Occipital lobe (tissue), 3 donors: ENCODE measurements at places on chromosomes 5 and 9. TPM values are rescaled to one million over a fixed set of nuclear protein-coding genes. Genes with fewer than 3 reads are reported as not detected.
A peak's percentile ranks its signal among the peaks of the same experiment; 100 is the strongest.

MVB12B gene
- 28.7 TPM for total RNA-seq

- no peak for DNase-seq
These were observed 19.0 kb downstream of the CMBL start for GRCh38 chr5:10288592-10289219.

GRCh38 chr9:101477736-101478135 is 42.2 kb upstream of the ALDOB start:
- DNase-seq = no peak

GRCh38 chr9:78296201-78296892 is 578 bp upstream of the PSAT1 start:
- peak; percentile 9 for DNase-seq

DNA sequence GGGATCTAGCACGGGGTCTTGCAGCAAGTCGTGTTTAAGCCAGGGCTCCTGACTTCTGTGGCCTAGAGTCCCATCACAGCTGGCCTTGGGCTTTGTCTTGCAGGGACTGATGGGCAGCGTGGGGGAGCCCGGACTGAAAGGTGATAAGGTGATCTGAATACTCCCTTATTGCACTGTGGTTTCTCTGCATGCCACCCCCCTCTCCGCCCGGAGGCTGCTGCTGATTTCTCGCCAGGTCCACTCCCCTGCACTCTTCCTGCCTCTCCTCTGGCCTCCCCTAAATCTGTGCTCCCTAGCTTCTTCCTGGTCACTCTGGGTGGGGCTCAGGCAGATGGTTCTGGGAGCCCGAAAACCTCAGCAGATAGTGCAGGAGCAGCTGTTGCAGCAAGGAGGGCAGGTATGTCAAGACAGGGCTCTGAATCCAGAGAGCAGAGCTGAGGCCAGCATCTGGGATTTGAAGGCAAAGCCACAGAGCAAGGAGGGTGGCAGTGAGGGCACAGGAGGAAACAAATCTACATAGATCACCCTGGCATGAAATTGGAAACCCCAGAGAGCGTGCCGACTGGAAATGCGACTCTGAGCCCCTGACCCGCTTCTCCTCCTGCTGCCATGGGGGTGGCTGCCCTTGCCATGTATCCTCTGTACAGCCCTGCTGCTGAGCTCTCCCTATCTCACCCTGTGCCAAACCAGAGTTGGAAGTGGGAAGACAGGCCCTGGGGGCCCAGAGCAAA is 76.5 kb downstream of the COL27A1 start:
- no peak for DNase-seq

DNA sequence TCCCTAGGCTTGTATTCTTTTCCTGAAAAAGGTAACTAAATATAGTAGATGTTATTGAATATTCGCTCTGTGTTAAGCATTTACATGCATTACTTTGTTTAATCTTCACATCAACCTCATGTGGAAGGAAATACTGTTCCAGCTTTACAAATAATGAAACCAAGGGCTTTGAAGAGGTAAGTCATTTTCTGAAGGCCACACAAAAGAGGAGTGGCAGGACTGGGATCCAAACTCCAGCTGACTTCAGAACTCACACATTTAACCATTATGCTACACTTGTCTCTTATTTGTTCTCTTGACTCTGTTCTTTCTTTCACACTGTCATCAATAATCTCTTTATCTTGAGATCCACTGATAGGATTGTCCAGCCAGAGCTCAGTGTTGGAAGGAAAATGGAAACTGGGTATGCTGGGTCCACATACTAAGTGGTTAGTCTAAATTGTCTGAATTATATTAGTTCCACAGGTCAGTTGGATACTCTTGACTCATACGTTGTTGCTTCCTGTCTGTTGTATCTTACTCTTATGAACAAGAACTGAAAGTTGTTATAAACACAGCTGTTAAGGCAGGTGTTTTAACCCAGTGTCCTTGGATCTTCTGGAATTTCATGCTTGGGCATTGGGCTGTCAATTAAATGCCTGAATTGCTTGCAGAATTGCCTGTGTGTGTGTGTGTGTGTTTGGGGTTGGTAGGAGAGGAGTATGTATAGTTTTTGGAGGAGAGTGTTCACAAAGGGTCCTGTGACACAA is 65.6 kb downstream of the TLE4 start:
- DNase-seq = no peak

PPP3R2 gene
- not detected for total RNA-seq

- no peak for DNase-seq
These were observed 205.2 kb downstream of the NR3C1 start for GRCh38 chr5:143198332-143198731.

ADAMTSL2 gene
- total RNA-seq = 3.3 TPM

GAS1 gene
- total RNA-seq = 33.5 TPM

RGS7BP gene
- total RNA-seq = 17.6 TPM

TMEFF1 gene
- 47.6 TPM for total RNA-seq

GRCh38 chr9:27880156-27880555 is 306.9 kb upstream of the C9orf72 start:
- no peak for DNase-seq

DNA sequence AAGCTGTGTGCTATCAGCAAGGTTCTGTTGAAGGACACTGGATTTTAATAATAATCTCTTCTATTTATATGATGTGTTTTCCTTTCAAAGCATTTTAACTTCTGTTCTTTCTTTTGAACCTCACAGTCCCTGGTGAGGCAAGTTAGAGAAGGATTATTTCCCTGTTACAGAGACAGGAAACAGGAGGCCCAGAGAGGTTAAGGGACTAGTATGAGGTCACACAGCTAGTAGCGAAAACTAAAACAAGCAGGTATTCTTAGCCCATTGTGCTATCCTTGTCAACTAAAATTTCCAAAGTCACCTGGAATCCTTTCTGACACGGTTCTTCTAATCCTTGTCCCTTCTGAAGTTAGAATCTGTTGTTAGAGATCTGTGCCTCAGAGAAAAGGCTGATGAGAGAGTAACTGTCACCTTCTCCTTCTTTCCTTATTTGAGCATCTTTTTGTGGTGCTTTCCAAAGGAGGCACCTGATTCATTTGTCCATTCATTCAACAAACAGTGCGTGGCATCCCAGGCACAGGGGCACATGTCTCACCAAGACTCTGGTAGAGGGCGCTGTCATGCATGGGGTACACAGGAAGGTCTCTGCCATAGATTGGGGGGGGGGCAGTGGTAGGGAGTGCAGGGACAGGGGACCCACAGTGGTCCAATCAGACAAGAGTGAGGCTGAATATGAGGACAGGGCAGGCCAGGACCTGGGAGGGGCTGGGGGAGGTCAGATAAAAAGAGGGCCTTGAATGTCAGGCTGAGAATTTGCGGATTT is 61.5 kb downstream of the CRB2 start:
- no peak for DNase-seq

DNA sequence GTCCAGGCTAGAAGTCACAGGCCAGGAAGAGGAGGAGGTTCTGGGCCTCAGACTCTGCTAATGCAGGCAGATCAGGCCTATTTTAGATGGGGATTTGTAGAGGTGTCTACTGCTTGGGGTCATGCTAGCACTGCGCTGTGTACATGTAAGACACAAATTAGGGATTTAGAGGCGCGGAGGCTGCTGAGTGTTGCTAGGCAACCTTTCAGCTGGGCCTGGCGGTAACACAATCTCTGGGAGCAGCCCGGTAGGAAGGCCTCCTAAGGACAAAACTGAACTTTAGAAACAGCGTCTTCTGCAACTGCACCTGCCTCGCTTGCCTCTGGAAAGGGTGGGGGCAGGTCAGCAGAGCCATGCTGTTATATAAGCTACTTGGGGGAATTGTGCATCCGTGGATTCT is 147.9 kb downstream of the MACROH2A1 start:
- DNase-seq = no peak

DNA sequence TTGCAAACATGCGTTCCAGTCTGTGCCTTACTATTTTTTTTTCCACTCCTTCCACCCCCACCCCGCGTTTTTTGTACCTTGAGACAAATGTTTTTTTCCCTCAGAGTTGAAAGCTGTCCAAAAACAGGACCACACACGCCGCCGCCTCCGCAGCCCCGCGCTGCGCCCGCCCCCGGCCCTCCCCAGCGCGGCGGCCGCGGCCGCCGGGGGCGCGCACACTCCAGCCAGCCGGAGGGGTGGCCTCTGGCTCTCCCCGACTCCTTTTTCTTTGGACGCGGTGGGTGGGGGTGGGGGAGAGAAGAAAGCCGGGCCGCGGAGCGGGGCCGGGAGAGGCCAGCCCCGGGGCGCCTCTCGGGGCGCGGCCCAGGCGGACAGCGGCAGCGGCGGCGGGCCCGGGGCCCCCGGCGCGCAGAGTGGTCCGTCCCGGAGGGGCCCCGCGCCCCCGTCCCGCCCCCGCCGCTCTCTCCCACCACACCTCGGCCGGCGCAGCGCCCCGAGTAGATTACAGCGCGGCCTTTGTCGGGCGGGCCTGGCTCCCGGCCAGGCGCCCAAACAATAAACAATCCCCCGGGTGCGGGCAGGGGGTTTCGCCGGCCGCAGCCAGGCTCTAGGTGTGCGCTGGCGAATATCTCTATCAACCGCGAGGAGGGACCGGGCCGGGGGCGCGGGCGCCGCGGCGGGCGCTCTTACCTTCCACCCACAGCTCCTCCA is 10.9 kb downstream of the PTCH1 start:
- no peak for DNase-seq

IL33 gene
- total RNA-seq = 20.7 TPM

- DNase-seq = no peak
These were observed 16.0 kb upstream of the GOLPH3 start for GRCh38 chr5:32190095-32190494.

DNA sequence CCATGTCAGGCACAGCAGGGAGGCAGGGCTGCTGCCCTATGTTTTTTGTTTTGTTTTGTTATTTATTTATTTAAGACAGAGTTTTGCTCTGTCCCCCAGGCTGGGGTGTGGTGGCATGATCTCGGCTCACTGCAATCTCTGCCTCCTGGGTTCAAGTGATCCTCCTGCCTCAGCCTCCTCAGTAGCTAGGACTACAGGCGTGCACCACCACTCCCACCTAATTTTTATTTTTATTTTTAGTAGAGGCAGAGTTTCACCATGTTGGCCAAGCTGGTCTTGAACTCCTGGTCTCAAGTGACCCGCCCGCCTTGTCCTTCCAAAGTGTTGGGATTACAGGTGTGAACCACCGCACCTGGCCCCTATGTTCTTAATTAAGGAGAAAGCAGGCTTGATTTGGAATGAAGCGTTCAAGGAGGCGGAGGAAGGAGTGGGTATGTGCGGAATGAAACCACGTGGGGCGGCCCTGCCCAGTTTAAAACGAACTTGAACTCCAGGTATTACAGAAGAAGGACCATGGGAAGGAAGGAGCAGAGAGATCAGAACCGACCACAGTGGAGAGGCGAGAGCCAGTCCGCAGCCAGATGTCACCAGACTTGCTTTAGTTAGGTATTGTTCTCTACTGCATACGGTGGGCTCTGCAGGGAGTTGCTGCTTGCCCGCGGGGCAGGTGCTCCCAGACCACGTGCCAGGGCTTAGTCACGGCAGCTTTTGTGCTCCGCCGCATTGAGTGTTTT is 34.9 kb upstream of the EPB41L4B start:
- DNase-seq = no peak

GRCh38 chr9:76562511-76562911 is 103.5 kb downstream of the GCNT1 start:
- DNase-seq = no peak
